ENCODE measurements at places on chromosomes 12 and 14.

DNA sequence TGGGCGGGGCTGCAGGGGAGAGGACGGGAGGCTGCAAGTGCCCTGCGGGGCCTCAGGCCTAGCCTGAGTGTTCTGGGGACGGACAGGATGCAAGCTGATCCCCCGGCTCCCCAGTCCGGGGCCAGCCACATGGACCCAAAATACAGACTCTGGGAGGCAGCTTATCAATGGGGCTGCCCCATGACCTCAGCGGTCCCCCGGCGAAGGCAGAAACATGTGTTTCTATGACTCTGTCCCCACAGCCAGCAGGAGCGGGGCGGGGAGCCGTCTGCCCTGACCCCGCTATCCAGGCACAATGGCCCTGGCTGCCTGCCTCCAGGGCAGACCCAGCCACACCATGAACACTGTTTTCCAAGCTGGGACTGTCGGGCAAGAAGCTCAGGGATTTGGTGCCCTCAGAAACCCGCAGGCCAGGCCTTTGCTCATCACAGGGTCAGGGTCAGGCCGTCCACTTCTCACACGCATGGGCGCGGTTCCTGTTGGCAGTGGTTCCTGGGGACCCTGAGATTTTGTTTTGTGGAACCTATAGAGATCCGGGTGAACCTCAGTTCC lies 75.0 kb downstream of the RFLNA start:
- DNase-seq: no peak

- peak; percentile 33 for DNase-seq
Observed at GRCh38 chr12:99619389-99620158, 28.0 kb upstream of the GARIN6 start.

DNA sequence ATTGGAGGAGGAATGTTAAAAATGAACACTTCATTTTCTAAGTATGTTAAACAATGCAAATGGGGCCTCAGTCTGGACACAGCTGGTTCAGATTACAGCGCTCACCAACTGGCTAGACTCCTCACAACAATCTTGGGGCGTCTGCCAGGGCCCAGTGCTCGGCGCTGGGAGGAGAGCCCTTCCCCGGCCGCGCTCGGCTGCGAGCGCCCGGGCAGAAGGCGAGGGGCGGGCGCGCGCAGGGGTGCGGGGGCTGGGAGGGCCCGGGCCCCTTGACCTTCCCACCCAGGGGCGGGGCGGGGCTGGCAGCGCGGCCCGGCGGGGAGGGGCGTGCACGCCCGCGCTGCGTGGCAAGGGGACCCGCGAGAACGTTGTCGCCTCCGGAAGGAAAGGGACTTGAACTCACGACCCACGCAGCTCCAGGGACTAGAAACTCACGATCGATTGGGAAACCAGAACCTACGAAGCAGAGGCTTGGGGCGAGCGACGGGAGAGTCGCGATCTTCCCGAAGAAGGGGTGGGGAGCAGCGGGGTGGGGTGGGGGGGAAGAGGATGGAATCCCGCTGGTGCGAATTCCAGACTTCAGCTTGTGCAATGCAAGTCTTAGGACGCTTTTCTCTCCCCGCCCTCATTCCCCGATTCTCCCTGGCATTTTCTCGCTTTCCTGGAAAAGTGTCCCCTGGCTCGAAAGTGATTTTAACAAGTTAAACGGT lies at the start of gene FBLN5:
FBLN5 (minus strand) TSS at position 220 of the 710 bp plus-strand sequence. CDS start 465 bp downstream, outside the sequence.
- DNase-seq: peak; percentile 73

GRCh38 chr12:48379794-48380193 lies 29.1 kb upstream of the ZNF641 start:
- no peak for DNase-seq

All from hepatocyte (in vitro differentiated cells).